ENCODE measurements at places on chromosomes 12 and 14.

GRCh38 chr12:90028635-90029051 lies 320.0 kb upstream of the ATP2B1 start:
- no peak for DNase-seq

DNA sequence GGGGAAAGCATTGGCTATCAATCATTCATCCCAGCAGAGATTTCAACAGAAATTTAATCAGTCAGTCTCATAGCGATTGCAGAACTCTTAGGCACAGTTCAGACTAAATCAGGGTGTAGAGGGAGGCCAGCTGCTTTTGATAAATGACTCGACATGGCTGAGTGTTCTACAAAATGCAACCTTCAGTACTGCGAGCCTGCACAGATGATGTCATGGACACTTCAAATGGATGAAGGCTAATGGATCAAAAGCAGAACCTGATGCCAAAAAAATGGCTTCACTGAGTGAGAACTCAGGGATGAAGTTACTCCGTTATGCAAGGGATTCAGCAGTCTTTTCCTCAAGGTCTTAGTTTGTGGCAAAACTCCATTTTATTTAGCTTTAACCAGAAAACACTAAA lies 167.3 kb downstream of the DACT1 start:
- no peak for DNase-seq

DNA sequence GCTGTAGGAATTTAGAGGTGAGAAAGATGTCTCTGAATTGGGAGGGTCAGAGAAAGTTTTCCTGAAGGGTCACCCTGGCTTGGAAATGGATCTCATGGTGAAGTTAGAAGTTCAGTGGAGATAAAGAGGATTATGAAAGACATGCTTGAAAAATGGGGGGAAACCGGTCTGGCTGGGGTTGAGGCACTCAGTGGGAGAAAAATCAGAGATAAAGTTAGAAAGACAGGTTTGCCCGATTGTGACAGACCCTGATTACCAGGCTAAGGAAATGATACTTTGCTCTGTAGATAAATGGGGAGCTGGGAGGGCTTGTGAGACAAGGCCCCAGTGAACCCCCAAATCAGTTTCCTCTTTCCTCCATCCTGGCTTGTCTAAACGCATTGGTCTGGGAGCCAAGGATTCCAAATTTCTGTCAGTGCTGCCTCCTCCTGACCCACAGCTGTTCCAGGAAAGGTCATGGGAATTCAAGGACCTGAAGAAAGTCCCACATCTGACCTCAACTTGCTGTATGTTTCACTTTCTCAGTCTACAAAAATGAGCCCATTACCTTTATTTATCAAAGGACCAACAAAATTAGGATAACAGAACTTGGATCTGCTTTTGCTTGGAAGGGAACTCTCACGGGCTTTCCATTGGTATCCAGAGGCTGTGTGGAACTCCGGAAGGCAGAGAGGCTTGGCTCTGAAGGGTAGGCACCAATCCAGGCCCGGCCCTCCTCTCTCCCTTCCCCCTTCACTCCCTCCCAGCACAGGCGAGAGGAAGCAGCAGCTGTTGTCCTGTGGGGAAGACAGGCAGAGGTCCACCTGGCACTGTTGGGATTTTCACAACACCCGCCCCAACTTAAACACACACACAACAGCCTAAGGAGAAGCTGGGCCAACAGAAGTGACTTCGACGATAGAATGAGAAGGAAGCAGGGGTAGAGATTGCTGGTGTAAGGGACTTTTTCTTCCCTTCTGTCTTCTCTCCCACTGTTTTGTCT lies 3.4 kb upstream of the RNASE7 start:
- DNase-seq, result no peak

GRCh38 chr12:45644541-45644940 lies 85.0 kb upstream of the ARID2 start:
- no peak for DNase-seq

- no peak for DNase-seq
These were observed 90.2 kb downstream of the TTLL5 start for GRCh38 chr14:75751296-75751695.

- DNase-seq, result no peak
These were observed 319.5 kb downstream of the TMEM117 start for GRCh38 chr12:44155358-44155757.

GRCh38 chr12:112751844-112752243 lies 39.7 kb upstream of the RPH3A start:
- DNase-seq, result no peak
